Stimulated activated CD4-positive, alpha-beta T cell treated with anti-CD3 and anti-CD28 coated beads, Interleukin-1b, Interleukin-23, amount 100 ng/mL, for 4 hours (primary cell): ENCODE measurements at places on chromosomes 6 and 20.

DNA sequence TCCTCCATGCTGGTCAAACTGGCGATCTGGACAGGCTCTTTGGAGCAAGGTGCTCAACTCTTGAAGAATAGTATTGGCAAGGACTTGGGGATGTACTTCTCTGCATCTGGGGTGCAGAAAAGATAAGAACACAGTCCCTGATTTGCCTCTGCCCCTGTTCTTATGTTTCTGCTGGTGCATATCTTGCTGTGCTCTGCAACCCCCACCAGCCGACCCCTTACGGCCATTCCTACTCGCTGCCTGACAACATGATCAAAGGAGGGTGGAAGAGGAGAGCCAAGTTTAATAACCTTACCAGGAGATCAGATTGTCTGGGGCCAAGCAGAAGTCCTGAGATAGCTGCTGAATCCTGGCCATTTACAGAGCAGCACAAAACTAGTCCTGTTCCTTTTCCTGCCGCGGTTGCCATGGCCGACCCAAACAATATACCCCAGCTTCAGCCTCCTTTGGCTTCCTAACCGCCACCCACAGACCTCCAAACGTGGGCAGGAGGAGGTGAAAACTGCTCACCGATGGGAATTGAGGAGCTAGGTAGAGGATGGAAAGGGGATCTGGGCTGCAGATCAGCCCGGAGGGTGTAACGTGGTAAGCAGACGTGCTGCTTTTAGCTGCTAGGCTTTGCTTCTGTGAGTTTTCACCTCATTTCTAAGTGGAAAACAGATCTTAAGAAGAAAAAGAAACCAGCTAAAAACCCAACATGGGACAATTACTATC, 60.9 kb downstream of the ATXN1 start:
- DNase-seq, result no peak

GRCh38 chr6:44489910-44490604, 102.6 kb downstream of the CDC5L start:
- DNase-seq, result no peak

- DNase-seq, result no peak
These were observed 426.8 kb downstream of the QKI start for GRCh38 chr6:163841326-163841725.

DNA sequence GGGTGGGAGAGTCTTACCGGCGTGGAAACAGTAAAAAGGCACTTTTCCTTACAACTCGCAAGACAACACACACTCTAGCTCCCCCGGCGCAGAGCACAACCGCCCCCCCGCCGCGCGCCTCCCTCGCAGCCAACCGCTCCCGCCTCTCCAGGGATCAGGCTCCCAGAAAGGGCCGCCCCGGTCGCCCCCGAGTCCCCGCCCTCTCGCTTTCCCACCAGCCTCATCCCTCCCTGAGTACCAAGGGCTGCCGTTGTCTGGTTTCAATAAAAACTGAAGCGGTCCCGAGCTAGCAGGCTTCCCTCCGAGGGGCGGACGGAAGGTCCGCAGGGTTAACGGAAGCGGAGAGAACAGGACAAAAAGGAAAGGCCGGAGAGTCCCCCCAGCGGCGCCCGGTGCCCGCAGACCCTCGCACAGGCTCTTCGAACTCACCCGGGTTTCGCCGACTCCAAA, 804 bp downstream of the ELOVL5 start:
- DNase-seq, result peak; percentile 31

DNA sequence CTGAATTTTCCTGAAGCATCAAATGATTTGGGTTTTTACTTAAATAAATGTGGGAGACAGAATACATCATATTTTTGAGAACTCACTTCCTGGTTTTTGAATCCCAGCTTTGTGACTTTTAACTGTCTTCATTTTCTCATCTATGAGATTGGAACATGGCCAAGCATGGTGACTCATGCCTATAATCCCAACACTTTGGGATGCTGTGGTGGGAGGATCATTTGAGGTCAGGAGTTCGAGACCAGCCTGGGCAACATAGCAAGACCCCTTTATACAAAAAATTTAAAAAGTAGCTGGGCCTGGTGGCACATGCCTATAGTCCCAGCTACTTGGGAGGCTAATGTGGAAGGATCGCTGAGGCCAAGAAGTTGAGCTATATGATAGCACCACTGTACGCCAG, 122.3 kb downstream of the QKI start:
- DNase-seq, result no peak
